Thoracic aorta (tissue), 2 donors: ENCODE measurements at places on chromosomes 7 and 10. TPM values are rescaled to one million over a fixed set of nuclear protein-coding genes. Genes with fewer than 3 reads are reported as not detected.

DNA sequence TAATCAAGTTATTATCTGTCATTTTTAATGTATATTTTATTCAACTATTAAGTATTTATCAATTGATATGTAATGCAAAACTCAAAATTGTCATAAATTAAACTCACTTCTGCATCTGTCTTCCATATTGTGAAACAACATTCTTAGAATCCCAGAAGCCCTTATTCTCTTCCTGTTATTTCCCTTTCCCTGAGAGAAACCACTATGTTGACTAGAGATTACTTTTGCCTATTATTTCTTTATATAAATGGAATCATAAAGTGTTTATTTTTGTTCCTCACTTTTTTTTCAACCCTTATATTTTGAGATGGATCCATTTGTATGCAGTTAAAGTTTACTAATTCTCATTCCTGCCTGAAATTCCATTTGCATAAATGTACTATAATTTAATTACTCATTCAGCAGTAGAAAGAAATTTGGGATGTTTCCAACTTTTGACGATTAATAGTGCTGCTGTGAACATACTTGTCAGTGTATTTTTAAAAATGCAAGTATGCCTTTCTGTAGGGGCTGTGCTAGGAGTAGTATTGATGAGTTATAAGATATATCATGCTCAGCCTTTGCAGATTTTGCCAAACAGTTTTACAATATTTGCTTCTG lies 211.2 kb downstream of the SEMA3D start:
- no peaks in the 10 kb centered on the region for H3K27me3 ChIP-seq
- DNase-seq: no peak
- H3K4me1 ChIP-seq: peaks cover 13% of the 10 kb centered on the region
- no peaks in the 10 kb centered on the region for H3K36me3 ChIP-seq
- H3K4me3 ChIP-seq: no peak overlapping the region
- H3K27ac ChIP-seq: no peak overlapping the region

- peak overlapping the region; percentile 49 for H3K4me3 ChIP-seq
- no peaks in the 10 kb centered on the region for H3K27me3 ChIP-seq
- no peaks in the 10 kb centered on the region for H3K36me3 ChIP-seq
Observed at GRCh38 chr7:43834463-43835251, 34.7 kb downstream of the MRPS24 start.

DNA sequence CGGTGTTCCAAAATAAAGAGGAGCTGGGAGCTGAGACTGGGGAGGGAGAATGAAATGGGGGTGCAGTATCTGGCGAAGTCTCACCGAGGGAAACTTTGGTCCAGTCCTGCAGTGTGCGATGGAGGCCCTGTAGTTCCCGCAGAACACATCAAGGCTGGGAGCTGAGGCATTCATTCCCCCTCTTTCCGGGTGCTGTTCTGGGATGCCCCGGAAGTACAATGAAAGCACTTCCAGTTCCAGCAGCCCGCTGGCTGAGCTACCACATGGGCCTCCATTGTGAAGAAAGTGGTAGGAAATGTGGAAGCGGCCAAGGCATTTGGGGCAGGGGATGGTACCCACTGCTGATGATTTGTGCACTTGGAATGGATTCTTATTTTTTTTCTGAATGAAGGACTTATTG lies 560.7 kb downstream of the GLRX3 start:
- no peaks in the 10 kb centered on the region for H3K36me3 ChIP-seq
- DNase-seq: no peak

Gene SFTPA1
- total RNA-seq: not detected

DNA sequence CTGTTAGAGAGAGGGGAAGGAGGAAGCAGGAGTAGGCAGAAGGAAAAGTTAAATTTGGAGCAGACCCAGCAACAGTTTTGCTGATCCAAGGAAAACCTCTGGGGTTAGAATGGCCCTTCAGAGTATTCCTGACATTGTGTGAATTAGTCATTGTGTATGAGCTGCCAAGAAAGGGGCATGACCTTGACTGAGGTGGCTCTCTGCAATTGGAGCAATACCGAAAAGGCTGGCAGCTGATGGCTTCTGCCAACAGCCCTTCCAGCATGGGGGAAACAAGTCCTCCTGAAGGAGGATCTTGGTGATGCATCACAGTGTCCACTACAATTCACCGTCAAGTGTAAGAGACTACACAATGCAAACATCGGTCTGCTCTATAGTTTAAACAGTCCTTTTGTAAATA lies 20.6 kb upstream of the WASL start:
- no peak for DNase-seq
- no peaks in the 10 kb centered on the region for H3K4me1 ChIP-seq
- peak overlapping the region; percentile 52 for H3K4me3 ChIP-seq

DNA sequence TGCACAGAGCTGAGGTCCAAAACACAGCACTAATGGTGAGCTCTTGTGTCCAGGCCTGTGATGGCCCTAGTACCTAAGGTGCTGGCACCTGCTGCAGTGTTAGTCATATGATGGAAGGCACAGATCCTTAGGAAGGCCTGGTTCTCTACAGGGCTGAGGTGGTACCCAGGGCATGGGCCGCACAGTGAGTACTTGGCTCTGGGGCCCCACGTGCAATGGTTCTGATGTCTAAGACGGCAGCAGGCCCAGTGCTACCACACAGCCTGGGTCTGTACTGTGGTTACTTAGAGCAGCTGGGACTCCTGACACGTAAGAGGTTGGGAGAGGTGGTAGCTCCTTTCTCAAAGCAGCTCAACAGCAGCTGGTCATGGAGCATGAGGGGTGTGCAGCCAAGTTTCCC lies 70.6 kb upstream of the MAGI2 start:
- no peak overlapping the region for H3K4me3 ChIP-seq
- H3K36me3 ChIP-seq: no peaks in the 10 kb centered on the region
- no peak overlapping the region for H3K27ac ChIP-seq
- H3K27me3 ChIP-seq: no peaks in the 10 kb centered on the region
- H3K4me1 ChIP-seq: no peaks in the 10 kb centered on the region

- no peak for DNase-seq
Observed at GRCh38 chr10:80406204-80406603, 2.1 kb upstream of the PRXL2A start.

Gene TAS2R41
- total RNA-seq: not detected

Gene PTEN
- total RNA-seq: 146 TPM

DNA sequence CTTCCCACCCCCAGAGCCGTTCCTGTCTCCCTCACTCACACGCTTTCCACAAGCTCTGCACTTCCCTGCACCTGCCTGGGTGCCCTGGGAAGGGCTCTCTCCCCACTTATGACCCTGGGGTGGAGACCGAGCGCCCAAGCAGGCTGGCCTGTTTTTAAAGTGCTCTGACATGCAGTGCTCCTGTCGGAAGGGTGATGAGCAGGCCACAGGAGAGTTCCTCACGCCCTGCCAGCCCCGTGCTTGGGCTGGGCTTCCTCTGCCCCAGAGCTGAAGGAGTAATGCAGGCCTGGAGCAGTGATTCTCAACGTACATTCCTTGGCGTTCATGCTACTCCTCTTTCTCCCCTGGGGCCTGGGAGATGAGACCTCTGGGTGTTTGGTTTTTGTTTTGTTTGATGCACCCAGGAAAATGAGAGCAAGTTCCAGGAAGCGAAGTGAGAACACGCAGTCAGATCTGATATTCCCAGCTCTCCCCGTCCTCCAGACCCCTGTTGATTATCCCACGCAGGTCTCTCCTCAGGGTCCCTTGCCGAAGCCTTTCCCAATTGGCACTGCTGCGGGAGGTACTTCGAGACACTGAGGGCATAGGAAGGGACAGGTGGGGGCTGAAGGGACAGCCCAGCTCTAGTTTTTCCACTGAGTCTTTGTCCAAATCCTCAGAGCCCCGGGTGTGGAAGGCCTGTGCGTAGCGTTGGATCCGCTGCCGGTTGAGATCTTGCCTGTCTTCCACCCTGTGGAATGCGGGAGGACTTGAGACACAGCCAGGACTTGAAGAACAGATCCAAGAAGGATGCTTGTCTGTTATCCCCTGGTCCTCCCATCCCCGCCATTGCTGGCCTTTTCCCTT lies 14.1 kb downstream of the TRPV6 start:
- no peak overlapping the region for H3K27ac ChIP-seq
- H3K27me3 ChIP-seq: no peaks in the 10 kb centered on the region
- DNase-seq: no peak

DNA sequence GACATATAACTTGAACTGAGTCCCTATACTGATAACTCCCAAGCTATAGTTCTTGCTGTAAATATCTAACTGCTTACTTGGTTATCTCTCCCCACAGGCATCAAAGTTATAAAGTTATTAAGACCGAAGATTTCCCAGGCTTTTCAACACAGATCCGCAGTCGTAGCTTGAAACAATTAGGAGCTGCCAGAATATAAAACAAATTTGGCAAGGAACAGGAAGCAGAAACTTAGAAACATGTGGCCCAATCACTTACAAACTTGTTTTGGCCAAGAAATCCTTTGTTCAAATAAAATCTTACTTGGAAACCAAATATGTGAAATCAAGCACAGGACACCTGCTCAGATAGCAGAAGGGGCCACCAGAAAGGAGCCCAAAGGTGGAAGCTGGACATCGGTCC lies 9.0 kb downstream of the SLC16A12 start:
- H3K36me3 ChIP-seq: no peaks in the 10 kb centered on the region
- H3K4me3 ChIP-seq: no peak overlapping the region
- no peaks in the 10 kb centered on the region for H3K27me3 ChIP-seq
- H3K27ac ChIP-seq: no peak overlapping the region
